ENCODE measurements at places on chromosomes 3 and 15. TPM values are rescaled to one million over a fixed set of nuclear protein-coding genes. Genes with fewer than 3 reads are reported as not detected.
A peak's percentile ranks its signal among the peaks of the same experiment; 100 is the strongest.

DNA sequence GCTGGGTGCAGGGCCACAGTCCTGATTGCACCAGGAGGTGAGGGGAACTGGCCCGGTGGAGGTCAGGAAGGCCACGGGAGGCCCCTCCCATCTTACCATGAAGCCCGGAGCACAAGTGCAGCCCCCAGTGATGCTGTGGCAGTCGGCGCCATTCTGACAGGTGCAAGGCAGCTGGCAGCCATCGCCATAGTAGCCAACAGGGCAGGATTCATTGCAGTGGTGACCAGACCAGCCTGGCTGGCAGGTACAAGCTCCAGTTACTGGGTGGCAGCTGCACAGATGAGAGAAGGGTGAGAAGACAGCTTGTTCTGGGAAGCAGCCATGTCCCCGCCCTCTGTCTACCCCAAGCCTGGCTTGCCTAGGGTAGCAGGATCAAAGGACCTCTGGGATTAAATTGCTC lies 88.2 kb downstream of the RAB11A start:
- DNase-seq: no peak

- no peak for DNase-seq
These were observed 629.5 kb upstream of the KCNMB2 start for GRCh38 chr3:177906578-177907229.

- no peak for DNase-seq
These were observed 115.6 kb downstream of the NLGN1 start for GRCh38 chr3:173513123-173513522.

GRCh38 chr15:99614749-99615288 lies 49.0 kb downstream of the MEF2A start:
- no peak for DNase-seq

GRCh38 chr15:25406846-25407245 lies 32.0 kb downstream of the UBE3A start:
- DNase-seq: peak; percentile 19

DNA sequence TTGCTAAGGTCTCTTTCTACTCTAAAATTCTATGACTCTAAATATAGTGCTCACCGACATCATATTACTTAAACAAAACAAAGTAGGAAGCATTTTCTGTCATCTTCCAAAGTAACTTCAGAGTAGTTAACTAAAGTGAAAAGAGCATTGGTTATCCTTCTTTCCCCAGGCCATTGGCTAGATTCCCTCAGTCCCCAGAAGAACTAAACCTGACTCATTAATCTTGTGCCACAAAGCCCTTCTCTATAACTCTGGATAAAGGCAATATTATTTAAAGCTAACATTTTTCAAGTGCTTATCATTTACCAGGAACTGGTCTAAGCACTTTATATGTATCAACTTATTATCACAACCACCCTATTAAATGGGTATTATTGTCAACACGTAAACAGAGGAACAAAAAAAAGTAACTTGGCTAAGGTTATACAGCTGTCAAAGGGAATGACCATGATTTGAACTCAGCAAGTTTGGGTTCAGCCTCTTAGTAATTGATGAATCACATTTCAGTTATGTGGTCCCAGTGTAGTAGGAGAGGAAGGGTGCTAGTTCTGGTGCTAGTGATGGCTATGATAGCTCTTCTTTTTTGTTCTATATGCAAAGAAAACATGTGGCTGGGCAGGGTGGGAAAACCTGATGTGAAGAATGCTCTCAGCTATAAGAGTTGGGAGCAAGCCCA lies 304.9 kb downstream of the FGF12 start:
- no peak for DNase-seq

GRCh38 chr3:42996633-42997075 lies 17.5 kb downstream of the GASK1A start:
- no peak for DNase-seq

GRCh38 chr15:41839781-41840491 lies 1.3 kb downstream of the PLA2G4B start:
- no peak for DNase-seq

DNA sequence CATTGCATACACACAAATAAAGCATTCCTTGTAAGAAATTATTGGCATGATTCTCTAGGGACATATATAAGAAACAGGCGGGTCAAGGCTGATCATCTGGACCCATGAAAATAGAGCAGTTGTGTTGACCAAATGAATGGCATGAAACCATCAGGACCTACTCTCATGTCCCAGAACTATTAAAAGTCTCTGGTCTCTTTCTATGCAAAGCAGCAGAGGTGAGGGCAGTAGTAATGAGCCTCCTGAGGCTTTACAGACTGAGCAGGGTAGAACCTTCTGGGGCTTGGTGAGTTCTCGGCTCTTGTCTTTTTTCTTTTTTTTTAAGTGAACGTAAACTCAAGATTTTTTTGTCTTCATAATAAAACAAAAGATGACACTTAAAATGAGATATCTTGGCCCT lies 9.3 kb downstream of the GLDN start:
- no peak for DNase-seq

GRCh38 chr3:39346785-39347585 lies 17.5 kb downstream of the CCR8 start:
- DNase-seq: no peak

GPR171 gene
- total RNA-seq: not detected

DCLK3 gene
- not detected for total RNA-seq

CLDN1 gene
- total RNA-seq: not detected

AP3B2 gene
- total RNA-seq: 0.13 TPM

MASP1 gene
- not detected for total RNA-seq

LRIG1 gene
- 84.2 TPM for total RNA-seq

CADM2 gene
- total RNA-seq: not detected

LRTM1 gene
- total RNA-seq: not detected

Data from OCI-LY7 (cell line).